Islet precursor cell (in vitro differentiated cells): ENCODE measurements at places on chromosomes 1 and 21.

- DNase-seq, result peak; percentile 36
Observed at GRCh38 chr1:242030071-242030470, 31.2 kb upstream of the MAP1LC3C start.

GRCh38 chr1:23083714-23084480 is 64.6 kb downstream of the KDM1A start:
- no peak for DNase-seq

GRCh38 chr1:192729500-192729899 is 79.3 kb upstream of the RGS2 start:
- DNase-seq, result no peak

DNA sequence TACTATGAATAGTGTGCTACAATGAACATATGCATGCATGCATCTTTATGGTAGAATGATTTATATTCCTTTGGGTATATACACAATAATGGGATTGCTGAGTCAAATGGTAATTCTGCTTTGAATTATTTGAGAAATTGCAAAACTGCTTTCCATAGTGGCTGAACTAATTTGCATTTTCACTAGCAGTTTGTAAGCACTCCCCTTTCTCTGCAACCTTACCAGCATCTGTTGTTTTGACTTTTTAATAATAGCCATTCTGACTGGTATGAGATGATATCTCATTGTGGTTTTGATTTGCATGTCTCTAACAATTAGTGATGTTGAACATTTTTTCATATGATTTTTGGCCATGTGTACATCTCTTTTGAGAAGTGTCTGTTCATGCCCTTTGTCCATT is 24.0 kb upstream of the DIRAS3 start:
- DNase-seq, result no peak

DNA sequence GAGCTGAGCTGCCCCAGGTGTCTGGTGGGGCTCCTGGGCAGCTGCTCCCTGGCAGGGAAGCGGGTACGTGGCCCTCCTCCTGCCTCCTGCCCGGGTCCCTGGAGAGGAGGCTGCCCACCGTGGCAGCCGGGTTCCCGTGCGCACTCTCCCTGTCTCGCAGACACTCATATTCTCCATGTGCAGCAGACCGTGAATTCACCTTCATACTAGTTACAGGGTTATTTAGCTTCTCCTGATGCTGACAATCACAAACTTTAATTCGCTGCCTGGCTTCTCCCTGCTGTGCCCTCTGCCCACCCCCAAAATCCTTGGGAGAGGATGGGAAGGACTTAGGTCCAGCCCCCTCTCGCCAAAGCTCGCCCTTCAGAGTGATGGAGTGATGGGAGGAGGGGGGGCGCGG is 95.3 kb downstream of the CASZ1 start:
- DNase-seq, result no peak

DNA sequence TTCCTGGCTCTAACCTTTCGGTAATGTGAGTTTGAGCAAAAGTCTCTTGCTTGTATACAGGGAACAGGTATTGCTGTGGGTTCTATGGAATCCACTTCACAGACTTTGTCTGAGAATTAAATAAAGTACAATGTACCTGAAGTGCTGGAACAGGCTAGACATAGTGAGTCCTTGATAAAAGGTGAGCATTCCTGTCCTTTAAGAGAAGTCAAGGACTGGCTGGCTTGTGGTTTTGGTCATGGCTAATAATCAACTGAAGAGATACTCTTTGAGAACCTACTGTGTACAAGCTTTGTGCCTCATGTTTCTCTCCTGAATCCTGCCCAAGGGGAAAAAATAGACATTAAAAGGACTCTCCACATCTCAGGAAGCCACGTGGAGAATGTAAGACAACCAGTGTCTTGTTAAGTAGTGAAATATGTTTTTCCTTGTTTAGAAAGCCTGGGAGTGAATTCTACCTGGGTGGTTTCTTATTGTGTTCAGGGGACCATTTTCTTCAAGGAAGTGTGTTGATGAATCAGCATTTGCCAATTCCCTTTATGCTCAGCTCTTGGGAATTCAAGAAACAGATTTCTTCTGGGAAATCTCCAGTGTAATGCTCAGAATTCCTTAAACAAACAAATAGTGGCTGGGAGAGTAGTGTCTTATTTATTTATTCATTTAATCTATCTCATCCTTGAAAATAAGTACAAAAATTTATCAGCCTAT is 55.2 kb upstream of the PLD5 start:
- no peak for DNase-seq

DNA sequence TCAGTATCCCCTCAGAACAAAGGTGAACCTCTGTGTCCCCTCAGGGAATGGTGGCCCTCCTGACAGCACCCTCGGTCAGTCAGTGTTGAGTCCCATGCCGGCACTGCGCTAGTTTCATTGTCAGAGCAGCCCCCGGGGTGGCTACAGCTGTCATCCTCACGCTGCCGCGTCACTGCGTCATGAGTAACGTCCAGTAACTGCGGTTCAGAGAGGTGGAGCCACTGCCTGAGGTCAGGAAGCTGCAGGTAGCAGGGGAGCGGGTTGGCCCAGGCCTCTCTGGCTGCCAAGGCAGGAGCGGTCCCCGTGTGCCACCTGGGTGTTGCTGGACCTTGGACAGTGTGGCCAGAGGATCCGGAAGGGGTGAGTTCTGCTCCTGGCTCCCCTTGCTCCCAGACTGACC is 20.2 kb upstream of the WNT4 start:
- no peak for DNase-seq

GRCh38 chr1:145978854-145979745 is 14.6 kb downstream of the POLR3GL start:
- DNase-seq, result peak; percentile 97

DNA sequence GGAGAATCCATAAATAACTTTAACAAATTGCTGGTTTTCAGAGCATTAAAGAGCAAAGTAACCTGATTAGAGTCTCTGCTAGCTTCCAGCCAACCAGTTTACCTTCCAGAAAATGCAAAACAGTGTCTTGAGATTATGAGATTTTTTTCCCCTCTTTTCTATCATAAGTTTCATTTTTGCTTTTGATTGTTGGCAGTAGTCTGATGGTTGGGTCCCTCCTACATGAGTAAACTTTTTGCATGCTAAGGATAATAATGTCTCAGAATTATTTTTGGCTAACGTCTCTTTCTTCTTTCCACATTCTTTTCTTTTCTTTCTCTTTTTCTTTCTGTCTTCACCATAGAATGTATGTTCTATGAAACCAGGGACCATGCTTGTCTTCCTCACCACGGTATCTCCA is 6.3 kb upstream of the ADAMTS5 start:
- DNase-seq, result no peak

- DNase-seq, result no peak
Observed at GRCh38 chr1:207019161-207019560, 13.4 kb downstream of the C1orf116 start.

DNA sequence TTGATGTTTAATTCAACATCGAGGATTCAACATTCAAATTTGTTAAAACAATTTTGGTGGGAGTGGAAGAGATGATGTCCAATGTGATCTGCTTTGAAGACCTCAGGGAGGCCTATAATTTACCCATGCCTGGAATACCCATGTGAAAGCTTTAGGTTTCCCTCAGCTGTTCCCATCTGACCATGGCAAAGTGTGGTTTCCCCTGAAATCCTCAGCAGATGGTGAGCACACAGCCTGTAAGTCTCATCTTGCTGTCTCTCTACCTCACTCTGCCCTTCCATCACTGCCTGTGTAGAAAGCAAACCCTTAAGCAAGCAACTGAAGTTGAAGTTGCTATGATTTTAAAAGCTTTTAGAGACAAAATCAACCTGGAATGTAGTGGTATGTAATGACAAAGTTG is 80.1 kb upstream of the ATF3 start:
- DNase-seq, result no peak
